Activated naive CD8-positive, alpha-beta T cell treated with anti-CD3 and anti-CD28 coated beads, Interleukin-2, amount 50 U/mL, for 24 hours (primary cell): ENCODE measurements at places on chromosomes 4 and X.

- H3K4me1 ChIP-seq = no peaks in the 10 kb centered on the region
- H3K27me3 ChIP-seq = peaks cover 19% of the 10 kb centered on the region
- H3K36me3 ChIP-seq = no peaks in the 10 kb centered on the region
- no peak for DNase-seq
- H3K4me3 ChIP-seq = no peak overlapping the region
Observed at GRCh38 chr4:74682567-74683359, 111.6 kb downstream of the BTC start.

- no peaks in the 10 kb centered on the region for H3K4me1 ChIP-seq
- H3K27me3 ChIP-seq = peaks cover 5% of the 10 kb centered on the region
- no peak for DNase-seq
Observed at GRCh38 chr4:186168750-186169149, 22.6 kb upstream of the CYP4V2 start.

DNA sequence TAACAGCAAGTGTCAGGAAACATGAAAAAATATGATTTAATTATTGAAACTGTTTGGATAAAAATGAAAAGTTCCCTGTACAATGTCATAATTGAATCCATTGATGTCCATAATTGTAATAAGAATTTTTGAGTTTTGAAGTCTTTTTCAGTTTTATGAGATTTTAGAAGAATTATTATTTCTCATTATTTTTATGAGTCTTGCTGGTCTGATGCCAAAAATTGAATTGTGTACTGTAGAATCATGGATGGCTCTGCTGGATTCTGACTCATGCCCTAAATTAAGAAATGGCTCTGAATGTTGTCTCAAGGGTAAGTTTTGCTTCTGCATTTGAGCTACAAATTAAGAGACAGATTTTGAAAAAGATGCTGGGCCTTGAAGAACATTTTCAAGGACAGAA is 132.8 kb upstream of the MAP9 start:
- no peaks in the 10 kb centered on the region for H3K36me3 ChIP-seq
- DNase-seq = no peak
- no peaks in the 10 kb centered on the region for H3K27me3 ChIP-seq
- H3K4me3 ChIP-seq = no peak overlapping the region
- no peak overlapping the region for H3K27ac ChIP-seq

GRCh38 chr4:154064244-154064643 is 275.4 kb upstream of the SFRP2 start:
- no peaks in the 10 kb centered on the region for H3K4me1 ChIP-seq
- H3K4me3 ChIP-seq = no peak overlapping the region
- H3K36me3 ChIP-seq = no peaks in the 10 kb centered on the region
- DNase-seq = no peak

DNA sequence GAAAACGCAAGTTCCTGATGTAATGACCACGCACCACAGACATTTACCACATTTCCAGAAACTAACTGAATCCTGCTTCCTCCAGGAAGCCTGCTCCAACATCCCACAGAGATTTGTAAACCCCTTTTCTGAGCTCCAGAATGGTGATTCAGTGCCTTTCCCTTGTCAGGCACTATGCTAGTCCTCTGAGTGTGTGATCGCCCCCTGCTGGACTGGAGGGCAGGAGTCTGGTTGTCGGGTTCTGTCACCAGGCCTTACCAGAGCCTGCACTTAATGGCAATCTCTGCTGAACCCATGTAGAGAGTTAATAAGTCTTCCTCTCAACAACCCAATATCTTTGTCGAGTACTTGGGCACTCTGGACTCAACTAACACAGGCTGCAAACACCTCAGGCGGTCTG is 14.5 kb upstream of the KDM5C start:
- H3K27ac ChIP-seq = peak overlapping the region; percentile 67
- H3K27me3 ChIP-seq = no peaks in the 10 kb centered on the region
- H3K4me3 ChIP-seq = no peak overlapping the region
- H3K4me1 ChIP-seq = peaks cover 27% of the 10 kb centered on the region
- DNase-seq = peak; percentile 61
- no peaks in the 10 kb centered on the region for H3K36me3 ChIP-seq

DNA sequence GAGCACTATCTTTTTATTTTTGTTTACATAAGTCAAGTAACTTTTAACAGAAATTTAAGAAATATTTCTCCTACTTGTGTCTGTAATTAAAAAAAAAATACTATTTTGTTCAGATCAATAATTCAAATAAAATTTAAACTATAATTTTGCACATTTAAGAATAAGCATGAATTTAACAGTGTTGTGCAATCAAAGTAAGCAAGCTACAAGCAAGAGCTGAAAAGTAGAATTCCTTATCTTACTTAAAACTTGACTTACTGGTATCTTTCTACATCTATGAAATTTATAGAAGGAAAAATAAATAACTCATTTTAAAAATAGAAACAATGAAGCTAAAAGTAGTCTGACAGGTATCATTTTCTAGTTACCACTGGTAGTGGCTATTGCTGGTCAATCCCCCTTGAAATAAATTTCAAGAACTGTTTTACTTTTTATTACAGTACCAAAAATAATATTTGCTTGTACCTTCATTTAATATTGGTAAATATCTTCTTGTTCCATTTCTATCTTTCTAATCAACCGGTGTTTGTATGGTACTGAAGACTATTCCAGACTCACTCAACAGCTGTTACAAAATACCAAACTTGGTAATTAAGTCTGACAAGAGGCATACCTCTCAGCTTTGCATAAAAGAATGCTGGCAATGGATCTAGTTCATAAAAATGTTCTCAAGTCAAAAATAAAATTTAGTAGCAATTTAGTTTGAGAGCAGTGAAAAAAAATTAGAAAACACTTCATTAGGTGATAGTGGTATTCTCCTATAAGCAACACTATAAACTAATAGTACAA is 62.2 kb downstream of the NOCT start:
- peaks cover 4% of the 10 kb centered on the region for H3K36me3 ChIP-seq
- no peak overlapping the region for H3K4me3 ChIP-seq
- H3K27me3 ChIP-seq = no peaks in the 10 kb centered on the region

DNA sequence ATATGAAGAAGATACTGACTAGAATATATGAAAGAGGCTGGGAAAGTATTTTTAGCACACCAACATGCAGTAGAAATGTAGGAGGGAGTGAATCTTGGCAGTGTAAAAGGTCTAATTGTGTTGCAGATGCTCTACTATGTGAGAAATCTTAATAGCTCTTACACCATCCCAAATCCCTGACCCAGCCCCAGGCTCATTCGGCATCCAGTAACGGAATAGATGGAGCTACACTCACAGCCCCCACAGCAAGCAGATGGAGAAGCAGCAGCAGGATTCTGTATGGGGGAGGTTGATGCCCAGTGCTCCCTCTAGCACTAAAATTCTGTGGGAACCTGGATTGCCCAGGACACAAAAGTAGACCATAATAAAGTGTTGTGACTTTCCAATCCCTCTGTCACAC is 153.2 kb upstream of the PRDX4 start:
- DNase-seq = no peak
- no peaks in the 10 kb centered on the region for H3K4me1 ChIP-seq
- H3K27ac ChIP-seq = no peak overlapping the region
- no peaks in the 10 kb centered on the region for H3K36me3 ChIP-seq

- peaks cover 3% of the 10 kb centered on the region for H3K36me3 ChIP-seq
- peaks cover 6% of the 10 kb centered on the region for H3K4me1 ChIP-seq
- DNase-seq = no peak
- H3K4me3 ChIP-seq = no peak overlapping the region
- H3K27ac ChIP-seq = no peak overlapping the region
Observed at GRCh38 chrX:56310581-56310980, 78.4 kb downstream of the KLF8 start.

DNA sequence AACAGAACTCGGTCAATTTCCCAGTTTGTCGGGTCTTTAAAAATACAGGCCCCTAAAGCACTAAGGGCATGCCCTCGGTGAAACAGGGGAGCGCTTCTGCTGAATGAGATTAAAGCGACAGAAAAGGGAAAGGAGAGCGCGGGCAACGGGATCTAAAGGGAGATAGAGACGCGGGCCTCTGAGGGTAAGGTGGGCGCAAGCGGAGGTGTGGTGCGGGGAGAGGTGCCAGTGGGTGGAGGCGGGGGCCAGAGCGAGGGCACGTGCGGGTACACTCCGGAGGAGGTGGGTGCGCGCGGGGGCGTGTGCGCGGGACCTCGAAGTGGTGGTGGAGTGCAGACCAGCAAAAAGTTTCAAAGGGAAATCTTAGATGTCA is 787 bp upstream of the TET2 start:
- H3K4me1 ChIP-seq = peaks cover 47% of the 10 kb centered on the region
- H3K4me3 ChIP-seq = peak overlapping the region; percentile 97
- peak overlapping the region; percentile 97 for H3K27ac ChIP-seq
- H3K27me3 ChIP-seq = no peaks in the 10 kb centered on the region
- H3K36me3 ChIP-seq = no peaks in the 10 kb centered on the region
- DNase-seq = peak; percentile 44
